ENCODE measurements at places on chromosomes 5 and 9.

DNA sequence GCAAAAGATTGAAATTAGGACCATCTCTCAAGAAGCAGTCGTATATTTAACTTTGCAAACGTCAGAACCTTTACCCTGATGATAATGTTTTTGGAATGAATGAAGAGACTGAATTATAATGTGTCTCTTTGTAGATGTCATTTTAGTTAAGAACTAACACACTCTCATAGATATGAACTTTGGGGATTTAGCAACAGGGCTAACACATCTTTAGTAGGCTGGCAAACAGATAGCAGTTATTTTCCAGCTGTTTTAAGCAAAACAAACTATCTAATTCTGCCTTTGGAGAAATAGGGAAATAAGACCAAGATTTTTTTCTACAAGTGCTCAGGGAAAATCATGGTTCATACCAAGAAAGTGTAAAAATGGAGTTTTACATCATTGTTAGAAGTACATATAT lies 469.7 kb downstream of the SPATA31D1 start:
- no peak for DNase-seq

DNA sequence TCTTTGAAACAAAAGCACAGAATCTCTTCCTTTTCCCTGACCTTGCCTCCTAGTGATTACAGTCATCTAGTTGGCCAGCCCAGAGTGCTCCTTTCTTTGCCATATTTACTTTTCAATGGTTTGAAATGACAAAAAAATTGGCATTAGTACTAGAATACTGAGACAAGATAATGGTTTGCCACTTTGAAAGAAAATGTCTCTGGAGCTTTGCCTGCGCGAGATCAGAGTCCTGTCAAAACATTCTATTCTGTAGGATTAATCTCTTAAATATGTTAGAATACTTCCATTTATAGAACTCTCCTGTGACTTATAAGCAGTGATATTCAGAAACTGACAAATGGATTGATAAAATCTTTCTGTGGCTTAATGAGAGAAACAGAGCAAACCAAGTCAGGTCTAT lies 484.0 kb upstream of the IZUMO3 start:
- DNase-seq: no peak

GRCh38 chr9:37549527-37549926 lies 26.7 kb downstream of the FBXO10 start:
- no peak for DNase-seq

GRCh38 chr5:35269006-35269405 lies 38.7 kb upstream of the PRLR start:
- no peak for DNase-seq

DNA sequence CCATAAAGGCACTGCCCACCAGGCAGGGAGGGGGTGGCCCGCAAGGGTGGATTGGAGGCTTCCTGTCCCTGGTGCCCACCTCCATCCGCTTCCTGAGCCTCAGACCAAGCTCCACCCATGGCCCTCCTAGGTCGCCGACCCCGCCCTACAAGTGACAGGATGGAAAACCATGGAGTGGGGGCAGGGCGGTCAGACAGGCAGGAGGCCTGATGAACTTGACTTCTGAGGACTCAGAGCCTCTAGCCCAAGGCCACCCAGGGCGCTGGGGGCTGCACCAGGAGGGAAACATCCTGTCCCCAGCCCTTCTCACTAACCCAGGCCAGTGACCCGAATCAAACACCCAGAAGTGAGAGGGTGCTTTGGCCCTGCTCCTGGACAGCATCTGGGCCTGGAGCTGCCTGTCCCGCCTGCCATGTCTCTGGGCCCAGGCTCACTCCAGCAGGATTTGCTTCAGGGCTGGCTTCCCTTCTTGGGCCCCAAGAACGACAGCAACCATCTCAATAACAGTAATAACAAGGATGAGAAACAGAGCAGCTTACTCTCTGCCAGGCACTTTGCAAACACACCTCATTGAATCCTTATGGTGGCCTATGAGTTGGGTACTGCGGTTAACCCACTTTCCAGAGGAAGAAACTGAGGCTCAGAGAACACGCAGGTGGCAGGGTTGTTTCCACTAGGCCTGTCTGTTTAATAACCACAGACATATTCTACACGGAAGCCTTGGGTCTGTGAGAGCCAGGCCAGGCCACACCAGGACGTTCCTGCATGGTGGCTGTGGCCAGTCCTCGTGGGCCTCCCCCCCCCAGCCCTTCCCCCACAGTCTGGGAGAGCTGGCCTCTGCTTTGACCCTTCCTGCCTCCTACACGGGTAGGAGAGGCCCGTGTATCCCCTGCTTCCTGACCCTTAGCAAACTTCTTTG lies 4.4 kb upstream of the ST6GALNAC6 start:
- DNase-seq: peak; percentile 75

GRCh38 chr9:76713381-76713780 lies 50.9 kb upstream of the PCA3 start:
- DNase-seq: no peak

GRCh38 chr9:120909904-120910303 lies 16.7 kb downstream of the TRAF1 start:
- DNase-seq: peak; percentile 67

DNA sequence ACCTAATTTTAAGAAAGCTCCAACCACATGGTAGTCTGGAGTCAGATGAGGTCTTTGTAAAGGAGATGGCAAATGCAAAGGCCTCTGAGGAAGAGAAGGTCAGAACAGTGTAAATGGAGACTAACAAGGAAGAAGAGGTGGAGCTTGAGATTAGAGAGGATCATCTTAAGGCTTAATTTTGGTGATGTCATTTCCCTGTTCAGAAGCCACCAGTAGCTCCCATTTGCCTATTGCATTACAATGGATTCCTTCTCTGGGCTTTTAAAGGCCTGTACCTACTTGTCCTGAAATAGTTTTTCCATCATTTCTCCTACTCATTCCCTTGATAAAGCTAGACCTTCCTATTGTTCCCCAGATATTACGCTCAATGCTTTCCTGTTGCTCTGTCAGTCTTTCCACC lies 16.1 kb downstream of the PCSK5 start:
- no peak for DNase-seq

DNA sequence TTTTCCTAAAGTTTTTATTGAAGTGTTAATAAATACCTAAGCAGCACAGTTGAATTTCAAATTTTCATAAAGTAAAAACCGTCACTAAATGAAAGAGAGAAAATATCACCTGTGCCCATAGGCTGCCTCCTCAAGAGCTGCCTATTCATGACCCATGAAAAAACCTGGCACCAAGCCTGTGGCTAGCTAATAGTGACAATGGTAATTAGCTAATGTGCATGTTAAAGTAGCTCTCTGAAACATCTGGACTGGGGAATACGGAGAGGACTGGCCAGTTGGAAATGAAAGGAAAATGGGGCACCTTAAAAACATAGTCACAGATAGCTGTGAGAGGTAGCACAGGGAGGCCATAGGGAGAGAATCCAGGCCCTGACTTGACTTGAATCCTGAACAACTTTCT lies 5.4 kb upstream of the GNE start:
- DNase-seq: no peak

All from SW480 (cell line).